DMS153 (cell line): ENCODE measurements at places on chromosomes 6 and 20.

DNA sequence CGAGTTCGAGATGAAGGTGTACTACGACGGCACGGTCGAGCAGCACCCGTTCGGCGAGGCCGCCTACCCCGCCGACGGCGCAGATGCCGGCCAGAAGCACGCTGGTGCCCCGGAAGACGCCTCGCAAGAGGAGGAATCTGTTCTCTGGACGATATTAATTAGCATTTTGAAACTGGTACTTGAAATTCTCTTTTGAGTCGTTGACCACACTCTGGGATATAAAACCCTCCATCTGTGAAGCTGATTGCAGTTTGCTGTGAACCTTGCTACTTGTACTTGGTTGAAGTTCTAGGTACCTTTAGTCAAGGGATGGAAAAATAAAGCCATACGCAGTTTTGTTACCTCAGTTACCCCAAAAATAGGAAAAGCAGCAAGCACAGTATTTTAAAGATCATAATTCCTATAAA is 917 bp downstream of the C6orf120 start:
- no peak for DNase-seq

- DNase-seq, result no peak
Measured at GRCh38 chr20:1526310-1526709, 31.2 kb downstream of the SIRPD start.

DNA sequence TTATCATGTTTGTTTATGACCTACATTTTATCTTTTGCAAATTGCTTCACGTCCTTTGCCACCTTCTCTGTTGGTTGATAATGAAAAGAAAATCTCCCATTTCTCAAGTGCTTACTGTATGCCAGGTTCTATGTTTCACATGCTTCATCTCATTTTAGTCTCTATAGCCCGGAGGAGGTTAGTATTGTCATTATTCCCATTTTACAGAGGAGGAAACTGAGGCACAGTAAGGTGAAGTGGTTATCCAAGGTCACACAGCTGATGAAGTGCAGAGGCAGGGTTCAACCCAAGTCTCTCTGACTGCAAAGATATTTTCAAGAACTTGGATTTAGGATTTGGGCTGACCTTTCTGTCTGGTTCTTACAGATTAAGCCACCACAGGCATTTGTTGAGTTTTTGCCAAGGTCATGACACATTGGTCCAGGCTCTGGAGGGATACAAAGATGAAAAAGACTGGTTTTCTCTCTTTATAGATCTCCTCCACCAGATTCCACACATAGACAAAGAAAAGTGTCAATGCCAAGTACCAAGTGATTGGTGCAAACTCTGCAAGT is 20.6 kb downstream of the CNBD2 start:
- no peak for DNase-seq

DNA sequence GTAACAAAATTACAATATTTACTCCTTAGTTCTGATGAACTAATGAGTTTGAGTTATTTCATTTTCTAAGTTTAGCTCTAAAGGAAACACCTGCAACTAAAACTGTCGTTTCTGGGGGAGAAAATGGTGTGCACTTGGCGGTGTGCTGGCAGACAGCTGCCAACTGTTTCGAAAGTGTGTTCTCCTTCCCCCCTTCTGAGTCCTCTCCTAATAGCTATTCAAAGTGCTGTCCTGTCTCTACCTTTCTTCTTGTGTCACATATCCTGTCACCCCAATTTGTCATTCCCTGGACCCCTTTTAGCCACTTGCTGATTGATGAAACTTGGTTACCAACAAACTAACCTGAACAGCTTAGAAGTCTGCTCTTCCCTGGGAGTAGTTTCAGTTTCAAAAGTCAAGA is 4.9 kb upstream of the UBE2J1 start:
- DNase-seq, result no peak

DNA sequence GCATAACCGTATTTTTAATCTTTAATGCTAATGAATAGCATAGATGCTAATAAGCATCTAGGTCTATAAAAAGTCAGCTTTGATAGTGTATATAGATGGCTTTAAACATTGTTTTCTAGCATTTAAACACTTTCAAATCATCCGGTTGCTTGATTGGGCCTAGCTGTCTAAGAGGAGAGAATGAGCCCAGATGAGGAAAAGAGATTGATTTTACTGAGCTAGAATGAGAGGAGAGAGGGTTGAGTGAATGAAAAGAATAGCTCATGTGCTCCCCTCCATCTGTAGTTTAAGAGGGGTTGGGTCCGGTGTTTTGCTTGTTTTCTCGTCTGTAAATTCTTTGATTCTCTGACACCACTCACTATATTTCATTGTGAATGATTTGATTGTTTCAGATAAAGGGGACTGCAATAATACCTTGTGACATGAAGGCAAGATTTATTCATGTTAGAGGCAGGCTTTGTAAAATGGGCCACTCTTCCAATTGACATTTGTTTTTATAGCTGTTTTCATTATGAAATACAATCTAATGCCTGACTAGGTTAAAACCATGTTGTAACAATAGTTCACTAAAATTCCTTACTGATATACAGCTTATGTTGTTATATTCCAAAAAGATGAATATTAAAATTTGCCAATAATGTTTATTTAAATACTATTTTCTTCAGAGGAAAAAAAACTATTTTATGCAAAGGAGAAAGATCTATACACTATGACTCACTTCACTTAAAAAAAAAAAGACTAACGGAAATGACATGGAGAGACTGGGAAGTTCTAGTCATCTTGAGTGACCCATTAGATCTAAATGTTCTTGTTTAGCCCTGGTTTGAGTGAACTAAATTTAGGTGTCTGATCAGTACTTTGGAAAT is 3.2 kb downstream of the PTPN1 start:
- DNase-seq, result no peak

- DNase-seq, result no peak
Measured at GRCh38 chr6:4023240-4023639, 55.7 kb downstream of the FAM217A start.

DNA sequence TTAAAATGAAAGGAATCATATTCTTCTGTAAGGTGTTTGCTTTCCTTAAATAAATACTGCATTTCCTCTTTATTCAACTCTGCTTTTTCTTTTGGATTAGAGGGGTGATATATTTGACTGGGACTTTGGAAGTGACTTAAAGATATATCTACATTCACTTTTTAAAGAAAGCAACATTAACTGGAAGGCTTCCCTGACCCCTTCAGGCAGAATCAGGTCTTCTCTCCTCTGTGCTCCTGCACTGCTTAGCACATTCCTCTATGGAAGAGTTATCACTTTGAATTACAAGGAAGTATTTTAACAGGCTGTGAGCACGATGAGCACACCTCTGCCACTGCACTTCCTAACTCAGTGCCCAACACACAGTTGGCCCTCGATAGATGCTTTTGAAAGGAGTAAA is 59.2 kb upstream of the POU3F2 start:
- peak; percentile 7 for DNase-seq

GRCh38 chr20:24455081-24455480 is 14.3 kb upstream of the SYNDIG1 start:
- no peak for DNase-seq

- no peak for DNase-seq
Measured at GRCh38 chr20:37907677-37908401, 4.9 kb downstream of the VSTM2L start.

- no peak for DNase-seq
Measured at GRCh38 chr6:150033207-150033771, 8.0 kb upstream of the RAET1L start.

DNA sequence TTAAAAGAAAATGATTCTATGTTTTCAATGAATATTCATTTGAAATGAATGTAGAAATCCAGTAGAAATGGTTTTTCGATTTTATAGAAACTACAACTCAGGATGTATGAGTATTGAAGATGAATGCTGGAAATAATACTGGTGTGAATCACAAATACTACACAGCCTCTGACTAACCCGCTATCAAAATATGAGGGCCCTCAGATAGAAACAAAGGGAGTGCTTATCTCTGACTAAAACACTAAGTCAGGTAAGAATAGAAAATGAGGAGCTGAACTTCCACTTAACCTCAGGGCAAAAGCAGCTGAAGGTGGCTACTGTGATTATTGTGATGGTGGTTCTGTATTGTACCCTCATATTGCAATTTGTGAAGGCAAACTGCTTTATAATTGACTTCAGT is 220.9 kb upstream of the RNF217 start:
- DNase-seq, result no peak

- no peak for DNase-seq
Measured at GRCh38 chr20:4956200-4956810, 45.0 kb downstream of the SLC23A2 start.

DNA sequence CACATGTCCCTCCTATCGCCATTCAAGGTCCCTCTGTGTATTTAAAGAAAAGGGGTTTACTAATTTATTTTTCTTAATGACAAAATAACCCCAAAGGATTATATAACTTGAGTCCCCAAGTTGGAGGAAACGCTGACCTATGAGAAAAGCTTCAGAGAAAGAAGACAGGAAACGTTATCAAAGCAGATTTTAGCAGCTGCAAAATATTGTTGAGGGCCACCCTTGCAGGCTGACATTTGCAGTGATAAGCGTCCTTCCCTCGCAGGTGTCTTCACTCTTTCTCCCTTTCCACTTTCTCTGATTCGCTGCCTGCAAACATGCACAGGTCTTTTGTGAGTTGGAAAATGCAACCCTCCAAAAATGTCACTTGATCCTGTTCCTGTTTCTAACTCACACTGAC is 103.2 kb upstream of the RIPOR2 start:
- no peak for DNase-seq

DNA sequence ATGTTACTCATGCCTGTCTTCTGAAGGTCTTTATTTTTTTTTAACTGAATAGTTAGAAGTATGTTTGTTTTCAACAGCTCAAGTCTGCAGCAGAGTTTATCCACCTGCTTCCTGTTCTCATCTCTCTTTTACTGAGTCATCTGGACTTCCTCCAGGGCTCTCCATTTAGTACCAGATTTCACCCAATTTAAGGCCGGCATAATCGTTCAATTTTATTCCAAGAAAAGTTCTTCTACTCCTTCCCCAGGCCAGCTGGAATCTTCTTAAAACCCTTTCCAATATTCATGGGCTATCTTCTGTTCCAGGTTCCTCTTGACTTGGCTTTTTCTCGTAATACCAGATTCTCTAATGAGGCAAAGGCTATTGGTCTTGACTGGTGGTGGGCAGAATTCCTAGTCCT is 79.0 kb upstream of the LAMA2 start:
- DNase-seq, result no peak

- DNase-seq, result no peak
Measured at GRCh38 chr20:38342216-38342615, 4.1 kb upstream of the LBP start.

DNA sequence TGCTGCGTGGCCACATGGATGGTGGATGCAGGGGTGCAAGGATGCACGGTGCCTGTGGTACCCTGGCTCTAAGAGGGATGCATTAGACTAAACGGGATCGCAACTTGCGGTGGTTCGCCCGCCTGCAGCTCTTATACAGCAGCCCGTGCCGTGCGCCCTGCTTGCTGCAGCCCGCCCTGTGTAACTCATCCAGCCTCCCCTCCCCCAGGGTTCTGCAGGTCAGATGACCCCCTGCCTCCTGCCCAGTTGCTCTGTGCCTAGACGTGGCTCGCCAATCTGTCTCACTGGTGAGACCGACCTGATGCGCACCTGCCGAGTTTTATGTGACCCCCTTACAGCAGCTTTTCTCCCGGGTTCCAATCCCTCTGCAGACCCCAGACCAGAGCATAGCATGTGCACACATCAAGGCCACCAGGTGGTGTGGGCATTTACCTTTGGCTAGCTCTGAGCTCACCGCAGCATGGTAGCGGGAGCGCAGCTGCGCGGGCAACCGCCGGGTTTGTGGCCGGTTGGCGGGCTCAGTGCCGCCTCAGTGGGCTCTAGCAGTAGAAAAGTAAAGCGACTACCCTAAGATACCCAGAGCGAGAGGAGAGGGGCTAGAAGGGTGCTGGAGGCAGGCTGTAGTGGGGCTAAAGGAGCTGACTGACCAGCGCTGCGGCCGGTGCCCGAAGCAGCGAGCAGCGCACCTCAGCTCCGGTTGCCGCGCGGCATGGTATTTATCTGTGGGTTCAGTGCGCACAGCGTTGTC is 693 bp upstream of the GNAS-AS1 start:
- DNase-seq, result no peak

- DNase-seq, result no peak
Measured at GRCh38 chr20:2729251-2729713, 36.7 kb downstream of the EBF4 start.

DNA sequence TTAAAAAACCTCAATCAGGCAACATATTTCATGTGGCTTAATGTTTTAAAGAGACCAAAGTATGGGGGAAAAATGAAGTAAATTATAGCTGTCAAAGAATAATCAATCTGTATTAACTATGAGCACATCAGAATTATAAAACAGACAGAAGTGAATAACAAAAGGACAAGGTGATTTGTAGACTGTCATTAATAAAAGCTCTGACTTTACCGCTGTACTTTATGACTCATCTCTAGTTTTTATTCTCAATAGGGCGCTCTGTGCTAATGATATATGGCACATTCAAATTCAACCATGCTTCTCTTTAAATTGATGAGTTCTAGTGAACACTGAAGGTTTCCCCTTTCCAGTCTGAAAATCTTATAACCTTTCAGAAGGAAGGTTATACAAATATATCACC is 72.0 kb downstream of the PREP start:
- no peak for DNase-seq

DNA sequence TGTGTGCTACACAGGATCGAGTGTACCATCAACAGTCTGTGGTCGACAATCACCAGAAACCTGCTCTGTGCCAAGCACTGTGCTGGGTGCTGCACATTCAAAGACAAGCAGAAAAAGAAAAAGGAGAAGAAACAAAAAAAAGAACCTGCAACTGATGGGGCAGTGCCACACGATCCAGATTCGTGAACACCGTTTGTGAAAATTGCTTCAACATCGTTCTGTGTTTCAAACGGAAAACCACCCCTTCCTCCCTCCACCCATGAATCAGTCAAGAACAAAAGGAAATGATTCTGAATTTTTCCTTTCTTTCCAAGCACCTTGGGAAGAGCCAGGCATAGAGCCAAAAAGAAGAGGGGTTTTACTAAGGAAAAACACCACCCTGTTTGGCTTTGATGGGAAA is 129.2 kb upstream of the ARID1B start:
- no peak for DNase-seq

- no peak for DNase-seq
Measured at GRCh38 chr6:149900620-149901443, 2.9 kb upstream of the RAET1E start.

DNA sequence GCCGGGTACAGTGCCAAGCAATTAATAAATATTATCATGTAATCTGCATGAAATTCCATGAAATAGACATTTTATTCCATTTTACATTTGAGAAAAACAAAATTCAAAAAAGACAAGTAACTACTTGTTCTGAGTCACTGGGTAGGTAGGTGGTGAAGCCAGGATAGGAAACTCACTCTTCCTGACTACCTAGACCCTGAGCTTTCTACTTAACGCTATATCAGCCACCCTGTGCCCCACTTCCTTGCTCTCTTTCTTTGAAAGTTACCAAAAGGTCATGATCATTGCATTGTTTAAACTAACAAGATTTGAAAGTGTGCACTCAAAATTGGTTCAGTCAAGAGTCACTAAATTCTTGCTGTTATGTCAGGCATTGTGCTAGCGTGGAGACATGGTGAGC is 235.7 kb downstream of the CD83 start:
- no peak for DNase-seq

DNA sequence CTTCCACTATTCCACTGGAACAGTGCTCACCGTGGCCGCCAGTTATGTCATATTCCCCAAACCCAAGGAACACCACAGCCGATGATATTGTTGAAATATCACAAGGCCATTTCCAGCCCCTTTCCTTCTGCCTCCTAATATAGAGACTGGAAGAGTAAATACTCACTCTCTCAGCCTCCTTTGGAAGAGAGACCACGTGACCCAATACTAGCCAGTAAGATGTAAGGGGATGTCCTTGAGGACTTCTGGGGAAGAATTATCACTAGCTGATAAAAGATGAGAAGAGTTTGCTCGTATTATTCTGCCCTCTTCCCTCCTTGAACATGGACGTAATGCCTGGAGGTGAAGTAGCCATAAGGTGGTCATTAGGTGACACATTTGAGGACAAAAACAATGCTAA is 13.5 kb downstream of the MAK start:
- no peak for DNase-seq
